Heart right ventricle (tissue), 16 donors: ENCODE measurements at places on chromosomes 5 and 9. TPM values are rescaled to one million over a fixed set of nuclear protein-coding genes. Genes with fewer than 3 reads are reported as not detected.

- DNase-seq, result no peak
These were observed 18.4 kb downstream of the FNBP1 start for GRCh38 chr9:130024597-130024994.

NR2F1-AS1 gene
- total RNA-seq, result not detected

SPATA31E1 gene
- total RNA-seq, result not detected

PCDHGC5 gene
- total RNA-seq, result 3.8 TPM

IL9 gene
- total RNA-seq, result not detected
